ENCODE measurements at places on chromosomes 2 and 18.
A peak's percentile ranks its signal among the peaks of the same experiment; 100 is the strongest.

- DNase-seq = peak; percentile 5
These were observed 47.6 kb upstream of the FAM124B start for GRCh38 chr2:224449212-224450147.

DNA sequence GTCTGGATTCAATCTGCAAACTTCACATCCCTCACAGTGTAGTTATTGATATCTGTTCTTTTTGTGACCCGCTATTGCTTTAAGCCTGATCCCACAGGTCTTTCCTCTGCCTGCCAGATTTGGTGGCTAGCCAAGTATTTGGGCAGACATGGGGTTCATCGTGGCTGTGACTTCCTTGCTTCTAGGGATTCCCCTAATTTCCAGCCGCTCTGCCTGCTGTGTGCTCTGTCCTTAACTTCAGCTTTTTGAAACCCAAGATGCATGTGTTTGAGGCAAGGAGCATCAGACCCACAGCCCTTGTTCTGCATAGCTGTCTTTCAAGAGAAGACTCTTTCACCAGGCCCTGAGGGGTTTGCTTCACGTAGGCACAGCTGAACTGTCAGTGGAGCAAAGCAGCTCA is 54.2 kb downstream of the NCAPH start:
- no peak for DNase-seq

DNA sequence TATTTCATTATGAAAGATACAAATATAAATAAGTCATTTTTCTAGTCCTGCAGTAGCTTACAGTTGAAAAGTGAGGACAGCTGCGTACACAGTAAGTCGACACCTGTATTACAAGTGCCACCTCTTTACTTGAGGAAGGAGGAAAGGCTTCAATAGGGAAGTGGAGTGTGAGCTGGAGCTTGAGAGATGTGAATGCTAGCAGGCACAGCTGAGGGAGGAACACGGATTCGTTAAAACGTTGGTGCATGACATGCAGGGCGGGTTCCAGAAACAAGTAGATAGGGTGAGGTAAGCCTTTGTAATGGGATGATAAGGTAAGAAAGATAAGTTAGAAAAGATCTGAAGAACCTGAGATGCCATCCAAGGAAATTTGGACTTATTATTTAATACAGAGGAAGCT is 98.1 kb upstream of the CSRNP3 start:
- no peak for DNase-seq

DNA sequence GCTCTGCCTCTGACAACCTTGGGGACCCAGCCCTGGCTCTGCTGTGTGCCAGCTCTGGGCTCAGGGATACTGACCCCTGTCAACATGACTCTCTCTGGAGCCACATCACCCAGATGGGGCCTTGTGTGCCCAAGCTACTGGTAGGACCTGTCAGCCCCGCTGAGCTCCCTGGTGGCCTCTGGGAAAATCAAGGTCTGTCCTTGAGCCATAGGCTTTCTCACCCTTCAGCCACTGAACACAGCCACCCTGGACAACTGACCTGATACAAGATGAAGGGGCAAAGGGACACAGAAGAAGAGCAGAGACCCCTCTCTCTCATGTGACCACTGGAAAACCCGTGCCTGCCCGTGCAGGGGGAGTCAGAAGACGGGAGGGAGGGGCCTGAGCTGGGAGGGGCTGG is 7.8 kb downstream of the CCDC74A start:
- no peak for DNase-seq

- DNase-seq = no peak
These were observed 73.6 kb downstream of the RND3 start for GRCh38 chr2:150413910-150414309.

- DNase-seq = no peak
These were observed 626.0 kb downstream of the ADCYAP1 start for GRCh38 chr18:1530650-1531049.

- no peak for DNase-seq
These were observed 222.2 kb upstream of the MEIS1 start for GRCh38 chr2:66212749-66213148.

DNA sequence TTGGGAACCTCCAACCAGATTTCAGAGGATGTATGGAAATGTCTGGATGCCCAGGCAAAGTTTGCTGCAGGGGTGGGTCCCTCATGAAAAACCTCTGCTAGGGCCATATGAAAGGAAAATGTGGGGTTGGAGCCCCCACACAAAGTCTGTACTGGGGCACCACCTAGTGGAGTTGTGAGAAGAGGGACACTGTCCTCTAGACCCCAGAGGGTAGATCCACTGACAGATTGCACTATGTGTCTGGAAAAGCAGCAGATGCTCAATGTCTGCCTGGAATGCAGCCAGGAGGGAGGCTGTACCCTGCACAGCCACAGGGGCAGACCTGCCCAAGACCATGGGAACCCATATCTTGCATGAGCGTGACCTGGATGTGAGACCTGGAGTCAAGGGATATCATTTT is 573.7 kb upstream of the NXPH2 start:
- DNase-seq = no peak

DNA sequence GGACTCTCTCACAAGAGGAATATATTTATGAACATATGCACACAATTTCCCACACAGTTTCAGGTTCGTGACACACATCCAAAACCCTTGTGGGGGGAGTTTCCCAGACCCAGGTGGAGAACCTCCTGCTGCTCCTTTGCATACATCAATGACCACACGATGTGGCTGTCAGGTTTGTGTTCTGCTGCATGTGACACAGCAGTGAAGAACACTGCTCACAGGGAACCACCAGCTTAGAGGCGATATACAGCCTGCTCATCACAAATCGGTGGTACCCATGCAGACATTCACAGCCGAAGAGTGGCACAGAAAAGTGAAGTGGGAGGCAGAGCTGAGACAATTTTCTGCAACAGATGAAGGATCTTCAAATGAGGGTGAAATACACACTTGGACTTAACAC is 175.6 kb upstream of the ZFP36L2 start:
- DNase-seq = no peak

DNA sequence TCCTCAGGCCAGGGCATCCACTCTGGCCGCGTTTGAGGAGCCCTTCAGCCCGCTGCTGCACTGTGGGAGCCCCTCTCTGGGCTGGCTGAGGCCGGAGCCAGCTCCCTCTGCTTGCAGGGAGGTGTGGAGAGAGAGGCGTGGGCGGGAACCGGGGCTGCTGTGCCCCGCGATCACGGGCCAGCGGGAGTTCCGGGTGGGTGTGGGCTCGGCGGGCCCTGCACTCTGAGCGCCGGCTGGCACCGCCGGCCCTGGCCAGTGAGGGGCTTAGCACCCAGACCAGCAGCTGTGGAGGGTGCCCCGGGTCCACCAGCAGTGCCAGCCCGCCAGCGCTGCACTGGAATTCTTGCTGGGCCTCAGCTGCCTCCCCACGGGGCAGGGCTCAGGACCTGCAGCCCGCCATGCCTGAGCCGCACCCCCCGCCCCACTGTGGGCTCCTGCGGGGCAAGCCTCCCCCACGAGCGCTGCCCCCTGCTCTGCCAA is 1.9 kb upstream of the ABHD3 start:
- no peak for DNase-seq

GRCh38 chr2:31339696-31340095 is 74.8 kb downstream of the XDH start:
- DNase-seq = no peak

- no peak for DNase-seq
These were observed 74.9 kb downstream of the CAPN13 start for GRCh38 chr2:30732376-30732775.

DNA sequence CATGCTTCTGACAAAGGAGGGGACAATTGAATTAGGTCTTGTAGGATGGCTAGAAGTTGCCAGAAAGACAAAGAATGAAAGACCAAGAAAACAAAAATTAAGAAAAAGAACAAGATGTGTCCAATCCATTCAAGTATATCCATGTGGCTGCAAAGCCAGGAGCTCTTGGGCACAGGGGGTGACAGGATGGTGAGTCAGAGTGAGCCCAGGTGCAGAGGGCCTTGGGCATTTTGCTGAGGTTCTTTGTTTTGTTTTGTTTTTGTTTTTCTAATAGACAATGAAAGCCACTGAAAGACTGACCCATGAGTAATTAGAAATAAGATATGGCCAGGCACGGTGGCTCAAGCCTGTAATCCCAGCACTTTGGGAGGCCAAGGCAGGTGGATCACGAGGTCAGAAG is 104.6 kb upstream of the KLHL29 start:
- DNase-seq = peak; percentile 25

- DNase-seq = no peak
These were observed 354.5 kb downstream of the PID1 start for GRCh38 chr2:228916416-228917090.

DNA sequence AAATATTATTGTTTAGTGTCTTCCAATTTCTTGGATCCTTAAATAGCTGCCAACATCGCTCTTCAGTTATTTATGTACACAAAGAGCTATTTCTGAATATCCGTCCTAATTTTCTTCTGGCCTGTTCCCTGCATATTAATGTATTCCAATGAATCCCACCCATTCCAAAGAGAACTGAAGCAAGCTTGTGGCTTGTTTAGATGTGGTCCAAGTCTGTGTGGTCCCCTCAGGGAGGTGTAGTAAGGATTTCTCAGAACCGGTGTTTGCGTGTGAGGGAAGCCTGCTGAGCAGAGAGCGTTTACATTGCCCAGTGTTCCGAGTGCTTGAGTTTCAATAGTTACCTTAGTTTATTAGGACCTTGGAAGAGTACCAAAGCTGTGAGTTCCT is 25.1 kb upstream of the IL1R1 start:
- no peak for DNase-seq

- DNase-seq = no peak
These were observed 353 bp upstream of the NUP35 start for GRCh38 chr2:183123959-183124221.

DNA sequence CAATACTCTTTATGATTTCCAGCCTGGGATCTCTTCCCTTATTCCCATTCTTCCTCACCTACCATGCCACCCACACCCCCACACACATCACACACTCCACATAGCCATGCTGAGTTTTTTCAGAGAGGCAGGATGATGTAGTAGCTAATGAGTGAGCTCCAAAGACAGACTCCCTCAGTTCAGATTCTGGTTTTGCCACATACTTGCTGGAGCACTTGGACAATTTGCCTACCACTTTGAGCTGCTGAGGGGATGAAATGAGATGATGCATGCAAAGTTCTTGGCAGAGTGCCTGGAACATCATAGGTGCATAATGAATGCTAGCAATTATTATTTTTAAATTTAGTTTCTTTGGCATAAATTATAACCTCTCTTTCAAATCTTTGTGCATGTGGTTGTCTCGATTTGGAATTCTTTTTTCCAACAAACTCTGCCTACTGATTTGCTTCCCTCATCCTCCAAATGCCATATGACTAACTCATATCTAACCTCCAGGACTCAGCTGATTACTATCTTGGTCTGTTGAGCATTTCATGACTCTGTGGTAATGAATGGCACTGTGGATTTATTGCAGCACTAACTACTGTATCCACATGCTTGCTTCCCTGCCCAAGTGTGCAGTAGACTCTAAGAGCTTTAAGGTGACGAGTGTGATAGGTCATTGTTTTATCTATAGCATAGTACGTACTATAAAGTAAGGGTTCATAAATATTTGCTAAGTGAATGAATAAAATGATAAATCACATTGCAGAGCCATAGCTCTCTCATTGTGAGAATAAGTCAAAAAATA is 99.1 kb downstream of the TACR1 start:
- DNase-seq = peak; percentile 22

DNA sequence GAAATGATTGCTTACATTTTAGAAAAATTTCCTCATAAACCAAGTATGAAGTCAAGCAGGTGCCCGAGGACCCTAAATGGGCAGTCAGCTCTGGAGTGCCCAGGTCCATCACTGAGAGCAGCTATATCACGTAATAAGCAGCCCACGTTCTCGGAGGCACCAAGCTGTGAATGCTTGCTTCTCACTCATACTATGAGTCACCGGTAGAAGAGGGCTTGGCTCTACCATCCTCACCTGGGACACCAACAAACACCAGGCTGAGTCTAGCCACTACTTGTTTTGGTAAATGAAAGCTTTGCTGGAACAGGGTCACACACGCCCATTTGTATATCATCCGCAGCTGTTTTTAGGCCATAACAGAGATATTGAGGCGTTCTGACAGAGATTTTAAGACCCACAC is 207.5 kb downstream of the SEPTIN10 start:
- DNase-seq = peak; percentile 73

DNA sequence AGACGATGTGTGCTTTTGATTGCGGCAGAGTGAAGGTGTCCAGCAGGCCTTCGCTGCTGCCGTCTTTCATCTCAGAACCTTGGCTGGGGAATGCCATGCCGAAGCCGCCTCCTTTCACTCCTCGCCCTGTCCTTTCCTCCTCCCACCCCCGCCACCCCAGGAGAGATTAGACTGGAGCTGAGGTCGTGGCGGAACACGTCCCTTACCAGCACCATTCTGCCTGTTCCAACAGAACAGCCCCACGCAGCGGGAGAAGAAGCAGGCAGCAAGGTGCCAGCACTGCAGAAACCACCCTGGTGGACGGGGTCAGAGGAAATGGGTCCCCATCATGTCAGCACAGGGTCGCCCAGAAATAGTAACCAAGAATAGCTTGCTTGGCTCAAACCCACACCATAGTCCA is 24.8 kb upstream of the RBM44 start:
- no peak for DNase-seq

GRCh38 chr2:1512321-1513289 is 99.3 kb downstream of the TPO start:
- no peak for DNase-seq

GRCh38 chr2:31082002-31082401 is 56.2 kb downstream of the GALNT14 start:
- DNase-seq = no peak

DNA sequence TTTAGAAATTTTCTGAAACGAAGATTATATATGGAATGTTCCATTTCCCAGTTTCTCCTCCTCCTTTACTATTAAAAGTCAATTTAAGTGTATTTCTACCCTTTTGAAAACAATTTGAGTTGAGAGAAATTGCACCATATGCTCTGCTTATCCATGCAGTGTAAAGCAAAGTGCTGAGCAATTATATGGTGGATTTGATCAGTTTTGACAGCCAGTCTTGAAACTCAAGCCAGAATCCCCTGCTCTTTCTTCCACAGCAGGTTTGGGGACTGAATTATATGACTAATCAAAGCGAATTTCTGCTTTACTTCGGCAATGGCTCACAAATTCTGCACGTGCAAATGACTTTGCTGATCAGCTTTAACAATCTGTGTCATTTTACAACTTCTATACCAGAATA is 1183.6 kb downstream of the LRP1B start:
- no peak for DNase-seq

- DNase-seq = no peak
These were observed 566.5 kb downstream of the DCDC2C start for GRCh38 chr2:4269885-4270284.

DNA sequence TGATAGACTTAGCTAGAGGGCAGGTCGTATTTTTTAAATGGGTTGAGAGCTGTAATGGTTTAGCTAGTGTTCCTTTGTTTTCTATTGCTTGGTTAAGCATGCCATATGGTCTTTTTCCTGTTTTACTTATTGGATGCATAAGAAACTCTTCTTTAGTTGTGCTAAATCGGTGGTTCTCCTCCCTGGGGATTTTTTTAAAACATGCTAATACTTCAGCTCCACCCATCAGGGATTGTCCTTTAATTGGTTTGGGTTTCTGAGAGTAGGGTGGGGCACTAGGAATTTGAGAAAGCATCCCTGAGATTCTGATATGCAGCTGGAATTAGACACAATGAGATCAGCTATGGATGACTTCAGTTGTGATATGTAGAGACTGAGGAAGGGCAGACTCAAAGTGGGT is 497.2 kb downstream of the THSD7B start:
- DNase-seq = no peak

All from SW480 (cell line).